ENCODE measurements at places on chromosomes 2 and 18. TPM values are rescaled to one million over a fixed set of nuclear protein-coding genes. Genes with fewer than 3 reads are reported as not detected.

Gene PRKAG3
- not detected for total RNA-seq

Gene TLX2
- total RNA-seq, result not detected

Gene SCG2
- total RNA-seq, result 0.56 TPM

GRCh38 chr2:161913865-161914264 is 160.2 kb downstream of the DPP4 start:
- no peak for DNase-seq

- DNase-seq, result no peak
Observed at GRCh38 chr2:2850859-2851258, 519.8 kb upstream of the MYT1L start.

DNA sequence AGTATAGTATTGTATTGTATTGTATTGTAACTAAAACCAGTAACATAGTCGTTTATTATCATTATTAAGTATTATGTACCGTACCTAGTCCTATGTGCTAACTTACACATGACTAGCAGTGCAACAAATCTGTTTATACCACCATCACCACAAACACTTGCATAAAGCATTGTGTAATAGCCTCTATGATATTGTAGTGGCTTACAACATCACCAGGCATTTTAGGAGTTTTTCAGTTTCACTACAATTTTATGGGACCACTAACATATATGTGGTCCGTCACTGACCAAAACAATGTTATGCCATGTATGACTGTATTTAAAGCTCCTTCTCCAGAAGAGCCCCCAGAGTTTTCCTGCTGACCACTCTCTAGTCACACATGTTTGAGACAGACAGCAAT is 306.2 kb downstream of the SETBP1 start:
- DNase-seq, result no peak

- no peak for DNase-seq
Observed at GRCh38 chr2:66324909-66325528, 109.9 kb upstream of the MEIS1 start.

DNA sequence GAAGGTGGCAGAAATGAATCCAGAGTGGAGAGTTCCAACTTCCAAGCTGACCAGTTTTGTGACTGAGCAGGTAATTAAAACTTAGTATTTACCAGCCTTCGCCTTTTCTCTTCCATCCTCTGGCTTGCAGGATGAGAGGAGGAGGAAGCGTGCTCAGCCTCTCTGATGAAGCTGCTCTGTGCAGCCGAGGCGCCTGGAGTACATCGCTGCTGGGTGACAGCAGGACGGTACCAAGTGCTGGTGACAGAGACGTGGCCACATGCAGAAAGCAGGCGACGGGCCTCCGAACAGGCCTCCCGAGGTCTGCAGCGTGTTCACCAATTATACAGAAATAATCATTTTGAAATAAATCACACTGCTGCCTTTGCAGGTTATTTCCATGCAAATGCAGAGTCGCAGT is 95.0 kb downstream of the MBP start:
- no peak for DNase-seq

All from Calu3 (cell line).